Transverse colon (tissue), 4 donors: ENCODE measurements at places on chromosomes 16 and 17. TPM values are rescaled to one million over a fixed set of nuclear protein-coding genes. Genes with fewer than 3 reads are reported as not detected.

DNA sequence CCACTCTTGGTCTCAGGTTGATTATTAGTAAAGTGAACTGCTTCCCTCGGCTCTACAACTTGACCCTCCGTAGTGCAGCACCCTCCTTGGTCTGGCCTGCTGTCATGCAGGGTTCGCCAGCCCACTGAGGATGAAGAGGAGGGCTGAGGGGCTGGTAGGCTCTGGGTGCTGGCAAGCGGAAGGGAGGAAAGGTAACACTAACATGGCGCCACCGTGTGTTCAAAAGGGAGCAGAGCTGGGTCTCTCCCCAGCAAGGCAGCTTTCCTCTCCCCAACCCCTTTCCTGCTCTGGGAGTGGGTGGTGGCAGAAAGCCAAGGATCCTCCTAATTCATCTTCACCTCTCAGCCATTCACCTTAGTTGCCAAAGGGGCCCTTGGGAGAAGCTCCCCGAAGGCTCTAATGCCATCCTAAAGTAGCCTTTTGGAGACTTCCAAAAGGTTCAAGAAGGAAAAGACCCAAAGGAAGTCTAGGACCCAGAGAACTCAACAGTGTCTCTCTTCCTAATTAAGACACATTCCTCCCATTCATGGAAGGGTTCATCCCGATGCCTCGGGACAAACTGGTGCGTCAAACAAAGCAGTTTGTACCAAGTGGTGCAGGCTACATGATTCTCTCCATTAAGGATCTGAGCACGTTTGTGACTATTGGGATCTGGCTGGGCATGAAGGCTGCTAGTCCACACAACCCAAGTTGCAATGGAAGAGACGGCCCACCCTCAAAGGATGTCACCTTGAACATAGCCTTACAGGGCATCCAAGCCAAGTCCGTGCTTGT lies 90.8 kb upstream of the TOB1 start:
- peak; percentile 68 for DNase-seq

DNA sequence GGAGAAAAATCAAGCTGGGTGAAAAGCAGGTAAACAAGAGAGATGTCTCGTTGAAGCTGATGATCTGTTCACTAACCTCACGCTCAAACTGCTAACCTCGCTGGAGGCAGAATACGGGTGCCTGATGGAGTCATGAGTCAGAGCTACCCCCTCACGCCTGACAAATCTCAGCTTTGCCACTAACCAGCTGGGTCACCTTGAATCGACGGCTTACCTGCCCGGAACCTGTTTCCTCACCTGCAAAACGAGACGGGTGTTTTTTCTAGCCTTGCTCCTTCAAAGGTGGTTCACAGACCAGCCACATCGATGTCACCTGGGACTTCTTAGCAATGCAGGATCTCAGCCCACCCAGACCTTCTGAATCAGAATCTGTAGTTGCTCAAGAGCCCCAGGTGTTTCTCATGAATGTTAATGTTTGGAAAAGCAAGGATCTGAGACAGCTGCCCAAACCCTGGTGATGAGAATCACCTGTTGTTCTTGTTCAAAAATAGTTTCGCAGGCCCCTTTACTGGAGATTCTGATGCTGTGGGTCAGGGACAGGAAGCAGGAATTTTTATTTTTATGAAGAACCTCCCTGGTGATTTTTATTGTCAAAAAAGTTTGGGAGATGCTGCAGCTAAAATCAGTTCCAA lies 56.9 kb downstream of the MARCHF10 start:
- no peak for DNase-seq

DNA sequence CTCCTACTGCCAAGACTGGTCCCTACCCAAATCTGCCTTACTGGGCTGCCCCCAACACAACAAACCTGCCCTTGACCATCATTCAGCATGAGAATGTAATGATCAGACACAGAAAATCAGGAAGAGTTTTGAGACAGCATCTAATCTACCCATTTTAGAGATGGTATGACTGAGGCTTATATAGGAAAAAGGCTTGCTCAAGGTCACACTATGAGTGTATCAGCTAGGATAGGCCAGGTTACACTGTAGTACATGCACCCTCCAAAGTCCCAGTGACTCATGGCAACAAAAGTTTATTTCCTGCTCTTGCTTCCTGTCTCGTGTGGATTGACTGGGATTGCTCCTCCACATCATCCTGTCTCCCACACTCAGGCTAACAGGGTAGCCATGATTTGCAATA lies 27.9 kb downstream of the NLRC5 start:
- DNase-seq: no peak

GRCh38 chr17:7241090-7241733 lies 1.0 kb downstream of the GABARAP start:
- DNase-seq: no peak

- no peak for DNase-seq
Measured at GRCh38 chr16:14485121-14485551, 144.9 kb downstream of the PARN start.

- DNase-seq: no peak
Measured at GRCh38 chr17:29146369-29146972, 33.7 kb downstream of the MYO18A start.

DNA sequence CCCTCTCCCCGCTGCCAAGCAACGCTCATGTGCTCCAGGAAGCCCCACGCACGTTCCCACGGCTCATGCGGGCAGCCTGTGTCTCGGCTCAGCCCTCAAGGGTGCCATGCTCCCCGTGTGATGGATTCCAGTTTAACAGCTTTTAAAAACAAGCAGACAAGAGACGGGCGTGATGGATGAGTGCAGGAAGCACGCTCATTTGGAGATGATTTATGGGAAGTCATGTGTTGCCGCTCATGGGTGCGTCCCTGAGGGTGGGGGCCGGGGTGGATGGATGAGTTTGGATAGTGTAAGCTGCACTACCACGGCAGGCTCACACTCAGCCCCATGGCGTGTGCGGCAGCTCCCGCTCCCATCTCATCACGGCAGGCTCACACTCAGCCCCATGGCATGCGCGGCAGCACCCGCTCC lies 132.8 kb downstream of the RBFOX3 start:
- no peak for DNase-seq

Gene APOBR
- total RNA-seq: 60.0 TPM

Gene JPT1
- total RNA-seq: 61.7 TPM

Gene ARHGDIG
- total RNA-seq: not detected

DNA sequence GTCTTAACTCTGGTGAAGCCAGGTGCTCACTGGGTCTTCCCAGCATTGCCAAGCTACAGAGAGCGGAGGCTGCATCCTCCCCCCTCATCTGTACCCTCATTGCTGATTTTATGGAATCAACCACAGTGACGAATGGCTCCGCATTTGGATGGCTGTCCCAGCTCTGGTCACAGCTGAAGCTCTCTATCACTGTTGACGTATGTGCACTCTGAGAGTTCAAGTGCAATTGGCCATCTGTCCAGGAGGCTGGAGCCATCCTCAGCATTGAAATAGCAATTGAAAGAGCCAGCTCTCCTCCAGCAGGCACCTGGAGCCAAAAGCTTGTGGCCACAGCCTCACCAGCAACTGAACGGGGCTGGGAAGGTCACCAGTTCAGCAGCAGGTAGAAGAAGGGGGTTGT lies 494.1 kb downstream of the TMEM114 start:
- DNase-seq: no peak

Gene KRTAP4-6
- not detected for total RNA-seq

Gene C16orf96
- not detected for total RNA-seq

DNA sequence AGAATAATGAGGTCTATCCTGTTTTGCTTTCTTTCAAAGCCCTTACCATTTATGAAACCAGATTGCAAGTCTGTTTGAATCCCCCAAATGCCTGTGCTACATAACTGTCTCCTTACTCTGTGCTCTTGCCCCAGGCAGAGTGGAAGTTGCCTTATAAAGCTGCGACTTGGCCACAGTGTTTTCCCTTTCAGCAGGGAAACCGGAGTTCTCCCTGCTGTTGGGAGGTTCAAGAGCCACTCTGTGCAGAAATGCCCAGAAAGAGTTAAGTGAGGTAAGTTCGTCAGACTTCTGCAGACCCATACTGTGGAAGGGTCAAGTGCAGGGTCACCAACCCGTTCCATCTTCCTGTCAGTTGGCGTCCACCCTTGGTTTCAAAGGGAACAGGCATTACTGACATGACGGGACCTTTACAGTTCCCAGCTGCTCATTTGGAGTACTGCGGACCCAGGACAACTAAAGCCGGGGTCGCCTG lies 508.9 kb downstream of the WWOX start:
- peak; percentile 10 for DNase-seq

GRCh38 chr17:74123866-74124444 lies 79.5 kb upstream of the RPL38 start:
- no peak for DNase-seq

Gene TOP2A
- total RNA-seq: 8.1 TPM

- peak; percentile 44 for DNase-seq
Measured at GRCh38 chr16:84700446-84701300, 873 bp downstream of the USP10 start.

- no peak for DNase-seq
Measured at GRCh38 chr16:50229149-50229726, 37.1 kb upstream of the ADCY7 start.

- DNase-seq: no peak
Measured at GRCh38 chr16:50188619-50189136, 35.6 kb downstream of the TENT4B start.

Gene NPTX1
- 6.6 TPM for total RNA-seq

GRCh38 chr17:79045842-79046196 lies 21.9 kb downstream of the C1QTNF1 start:
- peak; percentile 74 for DNase-seq

Gene FDXR
- total RNA-seq: 12.9 TPM

Gene CD300A
- not detected for total RNA-seq

GRCh38 chr16:89700649-89701424 lies 668 bp downstream of the SPATA2L start:
- DNase-seq: peak; percentile 77
